Parietal lobe (tissue), 2 donors: ENCODE measurements at places on chromosomes 1 and 21. TPM values are rescaled to one million over a fixed set of nuclear protein-coding genes. Genes with fewer than 3 reads are reported as not detected.

Gene CLCA1
- total RNA-seq: not detected

Gene PRAMEF1
- not detected for total RNA-seq

Gene ANKRD35
- total RNA-seq: 1.6 TPM

Gene TPTE
- not detected for total RNA-seq

Gene LMNA
- total RNA-seq: 30.4 TPM

Gene CFAP74
- 0.63 TPM for total RNA-seq

Gene SERPINC1
- total RNA-seq: not detected

Gene PIK3R3
- 32.6 TPM for total RNA-seq

Gene MANEAL
- 41.0 TPM for total RNA-seq

Gene FBXO44
- total RNA-seq: 42.3 TPM

Gene BARHL2
- not detected for total RNA-seq

Gene S100A16
- 9.7 TPM for total RNA-seq

Gene LRRN2
- total RNA-seq: 16.3 TPM

Gene CR1L
- not detected for total RNA-seq

Gene NPHS2
- total RNA-seq: not detected

Gene EXOSC10
- total RNA-seq: 90.1 TPM

Gene RORC
- total RNA-seq: not detected

Gene C1orf94
- total RNA-seq: 1.3 TPM

Gene ALX3
- total RNA-seq: not detected

Gene HENMT1
- 17.5 TPM for total RNA-seq

Gene SLC16A4
- 4.7 TPM for total RNA-seq

Gene RGS8
- 10.3 TPM for total RNA-seq

Gene DNASE2B
- not detected for total RNA-seq

Gene WNT9A
- 2.8 TPM for total RNA-seq

Gene LORICRIN
- total RNA-seq: not detected

Gene H3-3A
- 311 TPM for total RNA-seq

Gene CD1C
- not detected for total RNA-seq

Gene PSMD4
- 82.3 TPM for total RNA-seq

Gene C1orf210
- not detected for total RNA-seq

Gene OR2L2
- 1.6 TPM for total RNA-seq

Gene RGS13
- total RNA-seq: not detected

Gene PAPPA2
- total RNA-seq: 9.4 TPM

Gene ATXN7L2
- total RNA-seq: 9.4 TPM
